ENCODE measurements at places on chromosomes 7 and 10.

DNA sequence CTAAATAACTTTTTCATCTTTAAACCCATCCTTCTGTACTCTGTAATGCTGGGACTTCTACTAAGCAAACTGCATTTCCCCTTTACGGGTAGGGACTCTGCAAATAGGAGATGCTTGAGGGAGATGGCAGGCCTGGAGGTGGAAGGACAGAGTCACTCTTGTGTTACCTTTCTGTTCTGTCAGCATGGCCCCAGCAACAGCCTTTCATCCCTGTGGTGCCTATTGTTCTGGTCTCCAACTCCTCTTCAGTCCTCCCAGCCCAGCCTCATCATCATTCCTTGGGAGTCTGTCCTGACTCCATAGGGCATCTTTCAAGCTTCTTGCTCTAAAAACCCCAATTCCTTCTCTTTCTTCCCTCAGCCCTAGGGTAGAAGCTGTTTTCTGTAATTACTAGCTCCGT, 230.0 kb downstream of the SNX13 start:
- no peak for DNase-seq

DNA sequence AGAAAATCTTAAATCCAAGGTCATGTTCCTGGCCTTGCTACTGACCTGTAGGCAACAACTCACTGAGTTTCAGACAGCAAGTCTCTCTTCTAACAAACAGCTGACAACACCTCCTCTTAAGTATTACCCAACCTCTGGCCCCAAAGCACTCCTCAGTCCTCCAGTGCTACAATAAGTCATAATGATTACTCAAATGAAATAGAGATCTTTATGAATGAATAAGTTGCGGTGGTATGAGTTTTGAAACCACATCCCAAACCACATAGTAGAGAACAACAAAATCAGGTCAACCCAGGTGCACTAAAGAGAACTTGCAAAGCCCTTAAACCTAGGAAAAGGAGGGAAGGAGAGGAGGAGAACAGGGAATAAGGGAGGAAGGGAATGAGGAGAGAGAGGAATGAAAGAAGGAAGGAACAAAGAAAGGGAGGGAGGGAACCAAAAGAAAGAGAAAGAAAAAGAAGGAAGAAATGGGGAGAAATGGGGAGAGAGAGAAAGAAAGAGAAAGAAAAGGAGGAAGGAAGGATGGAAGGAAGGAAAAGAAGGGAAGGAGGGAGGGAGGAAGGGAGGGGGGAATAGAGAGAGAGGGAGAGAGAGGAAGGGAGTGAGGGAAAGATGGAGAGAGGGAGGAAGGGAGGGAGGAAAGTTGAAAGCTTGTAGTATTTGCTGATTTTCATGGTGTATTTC, 142.8 kb upstream of the CALCR start:
- no peak for DNase-seq

DNA sequence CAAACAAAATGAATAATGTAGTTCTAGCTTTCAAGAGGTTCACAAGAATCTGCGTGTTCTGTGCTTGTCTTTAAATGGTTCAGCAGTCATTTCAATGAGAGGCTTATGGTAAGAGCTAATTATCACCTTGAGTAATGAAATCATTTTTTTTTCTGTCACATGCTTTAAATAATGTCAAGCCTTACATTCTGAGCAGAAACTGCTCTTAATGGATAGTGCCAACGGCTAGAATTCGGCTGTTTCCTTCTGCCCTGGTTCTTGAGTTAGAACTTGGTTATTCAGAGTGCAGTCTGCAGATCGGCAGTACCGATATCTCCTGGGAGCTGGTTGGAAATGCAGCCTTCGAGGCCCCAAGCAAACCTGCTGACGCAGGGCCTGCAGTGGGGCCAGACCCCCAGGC, 316.2 kb downstream of the CAMK1D start:
- no peak for DNase-seq

- DNase-seq = peak; percentile 15
Observed at GRCh38 chr10:60611291-60611747, 167.0 kb upstream of the CDK1 start.
